ENCODE measurements at places on chromosomes 13 and 19.

- DNase-seq, result no peak
Observed at GRCh38 chr13:26749285-26749684, 11.3 kb downstream of the GPR12 start.

DNA sequence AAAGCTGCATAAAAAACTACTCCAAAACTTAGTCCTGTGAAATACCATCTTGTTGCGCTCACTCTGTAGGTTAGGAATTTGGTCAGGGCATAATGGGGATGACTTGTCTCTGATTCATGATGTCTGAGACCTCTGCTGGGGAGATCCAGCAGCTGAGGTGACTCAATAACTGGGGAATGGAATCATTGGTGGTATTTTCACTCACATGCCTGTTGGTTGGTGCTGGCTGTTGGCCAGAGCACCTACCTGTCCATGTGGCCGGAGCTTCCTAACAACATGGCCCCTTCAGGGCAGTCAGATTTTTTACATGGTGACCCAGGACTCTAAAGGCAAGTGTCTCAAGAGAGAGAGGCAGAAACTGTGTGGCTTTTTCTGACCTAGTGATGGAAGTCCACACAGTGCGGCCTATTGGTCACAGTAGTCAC, 7.4 kb upstream of the ESD start:
- peak; percentile 30 for DNase-seq

DNA sequence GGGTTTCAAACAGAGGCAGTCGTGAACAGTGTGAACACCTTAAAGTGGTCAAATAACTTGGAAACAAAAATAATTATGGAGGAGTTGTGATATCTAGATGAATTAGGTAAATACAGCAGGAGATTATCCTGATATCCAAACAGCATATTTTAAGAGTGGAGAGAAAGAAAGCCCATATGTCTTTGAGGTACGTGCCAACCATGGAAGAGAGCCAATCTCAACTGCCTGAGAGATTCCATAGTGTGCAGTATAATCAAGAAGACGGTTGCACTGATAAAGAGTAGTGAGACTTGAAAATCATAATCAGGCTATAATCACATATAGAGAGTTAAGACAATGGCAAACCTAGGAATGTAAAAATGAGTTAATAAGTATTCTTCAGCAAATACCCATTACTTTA, 472.8 kb upstream of the SLITRK5 start:
- DNase-seq, result no peak

DNA sequence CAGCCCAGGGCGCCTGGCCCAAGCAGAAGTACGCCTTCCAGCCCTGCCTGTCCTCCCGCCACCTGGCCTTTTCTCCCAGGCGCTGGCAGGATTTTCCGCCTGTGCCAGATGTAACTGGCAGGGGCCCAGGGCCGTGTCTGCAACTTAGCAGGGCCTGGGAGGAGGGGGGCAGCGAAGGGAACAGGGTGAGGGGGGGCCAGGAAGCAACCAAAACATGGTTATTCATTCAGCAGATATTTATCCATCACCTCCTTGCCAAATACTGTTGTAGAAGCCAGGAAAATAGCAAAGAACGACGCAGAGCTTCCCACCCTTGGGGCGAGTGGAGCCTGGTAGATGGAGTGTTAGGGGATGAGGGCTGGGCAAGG, 5.6 kb downstream of the TLE6 start:
- DNase-seq, result no peak

- DNase-seq, result peak; percentile 65
Observed at GRCh38 chr19:1259206-1259875, 9.8 kb upstream of the CIRBP start.

GRCh38 chr19:7706188-7706954, 4.4 kb upstream of the FCER2 start:
- no peak for DNase-seq

- DNase-seq, result no peak
Observed at GRCh38 chr13:79533781-79534400, 52.9 kb downstream of the NDFIP2 start.

DNA sequence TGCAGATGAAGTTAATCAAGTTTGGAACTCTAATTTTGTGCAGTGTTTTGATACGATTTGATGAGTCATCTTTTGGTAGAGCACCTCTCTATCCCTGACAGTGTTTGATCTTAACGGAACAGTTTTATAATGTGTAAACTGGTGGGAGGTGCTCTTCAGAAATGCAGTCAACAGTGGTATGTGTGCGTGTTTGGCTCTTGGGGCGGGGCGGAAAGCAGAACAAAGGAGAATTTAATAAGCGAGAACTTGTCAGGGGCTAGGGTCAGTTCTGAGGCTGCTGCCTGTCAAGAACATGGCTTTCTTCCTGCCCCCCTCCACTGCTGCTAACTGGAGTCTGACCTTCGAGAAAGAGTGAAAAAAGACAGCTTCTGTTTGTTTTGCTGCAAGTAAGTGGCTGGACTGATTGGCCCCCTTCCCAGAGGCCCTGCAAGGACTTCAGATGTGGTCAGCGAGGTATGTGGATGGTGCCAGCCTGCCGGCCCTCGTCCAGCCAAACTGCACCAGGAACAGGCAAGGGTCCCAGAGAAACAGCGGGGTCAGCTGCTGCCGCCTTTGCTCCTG, 40.8 kb downstream of the BBC3 start:
- DNase-seq, result peak; percentile 82

- DNase-seq, result no peak
Observed at GRCh38 chr13:50645092-50645491, 198.4 kb downstream of the DLEU7 start.

DNA sequence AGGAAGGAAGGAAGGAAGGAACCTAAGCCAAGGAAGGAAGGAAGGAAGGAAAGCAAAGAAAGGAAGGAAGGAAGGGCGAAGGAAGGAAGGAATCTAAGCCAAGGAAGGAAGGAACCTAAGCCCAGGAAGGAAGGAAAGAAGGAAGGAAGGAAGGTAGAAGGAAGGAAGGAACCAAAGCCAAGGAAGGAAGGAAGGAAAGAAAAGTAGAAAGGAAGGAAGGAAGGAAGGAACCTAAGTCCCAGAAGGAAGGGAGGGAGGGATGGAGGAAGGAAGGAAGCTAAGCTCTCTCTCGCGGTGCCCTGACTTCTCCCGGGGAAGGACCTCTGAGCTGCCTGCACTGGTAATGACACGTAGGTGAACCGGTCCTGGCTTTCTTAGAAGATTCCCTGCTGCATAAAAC, 1.3 kb upstream of the RUBCNL start:
- DNase-seq, result no peak

DNA sequence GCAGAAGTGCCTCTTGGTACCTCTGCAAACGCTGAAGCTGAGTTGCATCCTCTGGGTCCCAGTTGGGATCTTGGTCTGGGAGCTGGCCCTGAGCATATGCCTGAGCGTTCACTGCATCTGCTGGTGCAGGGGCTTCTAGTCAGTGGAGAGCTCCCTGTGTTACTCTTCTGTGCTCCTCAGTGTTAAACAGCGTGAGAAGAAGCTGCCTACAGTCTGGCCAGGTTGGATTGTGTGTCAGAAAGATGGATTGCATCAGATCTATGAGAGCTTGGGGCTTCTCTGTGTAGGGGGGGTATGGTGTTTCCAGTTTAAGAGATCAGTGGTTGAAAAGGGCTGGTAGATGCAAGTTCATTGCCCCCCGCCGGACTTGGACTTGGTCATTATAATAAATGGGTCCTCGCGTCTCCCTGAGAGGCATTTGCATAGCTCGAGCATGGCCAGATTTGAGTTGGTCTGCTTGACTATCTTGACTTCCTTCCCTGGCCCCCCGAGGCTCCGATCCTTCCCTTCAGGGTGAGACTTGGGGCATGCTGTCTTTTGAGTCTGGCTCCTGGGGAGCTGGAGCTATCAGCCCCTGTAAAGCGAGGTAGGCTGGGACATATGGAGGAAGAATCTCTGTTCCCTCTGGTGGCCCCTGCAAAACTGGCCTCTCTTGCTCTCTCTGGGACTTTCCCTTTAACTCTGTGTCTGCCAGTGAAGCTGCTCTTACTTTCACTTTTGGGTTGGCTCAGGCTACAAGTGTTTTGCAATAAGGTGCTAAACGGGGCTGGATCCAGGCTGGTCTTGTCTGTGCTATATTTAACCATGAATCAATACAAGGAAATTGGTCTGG, 52.9 kb downstream of the OR10H4 start:
- peak; percentile 22 for DNase-seq

DNA sequence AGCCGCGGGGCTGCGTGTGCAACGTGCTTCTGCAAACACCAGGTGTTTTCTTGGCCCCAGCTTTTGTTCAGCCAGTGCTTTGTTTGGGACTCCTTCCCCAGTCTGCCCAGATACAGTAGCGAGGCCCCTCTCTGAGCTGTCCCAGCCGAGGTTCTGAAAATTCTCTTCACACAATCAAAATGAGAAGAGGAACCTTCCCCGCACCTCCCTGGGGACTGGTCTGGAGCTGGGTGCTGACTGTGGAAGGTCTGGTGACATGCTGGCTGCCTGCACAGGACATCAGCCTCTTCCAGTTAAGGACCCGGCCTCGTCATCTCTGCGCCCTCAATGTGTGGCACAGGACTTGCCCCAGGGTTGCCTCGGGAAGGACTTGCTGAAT, 4.2 kb downstream of the ATP4A start:
- DNase-seq, result no peak

DNA sequence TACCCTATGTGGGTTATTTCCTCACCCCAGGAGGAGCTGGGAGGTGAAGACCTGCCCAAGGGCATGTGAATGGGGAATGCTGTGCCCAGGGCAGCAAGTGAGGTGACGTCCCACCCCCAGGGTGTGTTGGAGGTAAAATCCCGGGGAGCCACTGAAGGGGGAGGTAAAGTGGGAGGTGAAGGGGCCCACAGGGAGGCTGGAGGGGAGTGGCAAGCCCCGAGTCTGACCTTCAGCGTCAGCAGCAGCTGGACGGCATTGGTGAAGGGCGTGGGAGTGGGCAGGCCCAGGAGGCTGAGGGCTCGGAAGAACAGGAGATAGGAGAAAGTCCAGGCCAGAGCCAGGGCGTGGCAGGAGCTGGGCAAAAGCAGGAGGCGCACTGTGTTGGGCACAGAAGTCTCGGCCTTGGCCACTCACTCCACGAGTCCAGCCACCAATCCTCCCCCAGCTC, 2.4 kb downstream of the MBOAT7 start:
- no peak for DNase-seq

DNA sequence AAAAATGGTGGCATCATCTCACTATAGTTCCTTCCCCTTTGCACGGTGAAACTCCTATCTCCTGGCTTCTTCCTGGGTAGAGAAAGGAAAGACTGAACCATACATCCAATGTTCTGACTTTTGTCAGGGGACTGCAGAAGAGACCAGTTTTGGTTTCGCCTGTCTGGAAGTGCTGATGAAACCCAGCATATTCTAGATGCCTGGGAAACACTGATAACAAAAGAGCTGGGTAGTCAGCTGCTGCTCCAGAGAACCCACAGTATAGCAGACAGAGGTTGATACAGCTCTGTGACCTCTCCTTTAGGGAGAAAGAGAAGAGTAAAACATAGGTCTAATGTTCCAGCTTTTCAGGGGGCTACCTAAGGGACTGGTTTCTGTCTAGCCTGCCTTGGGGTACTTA, 695.3 kb downstream of the DIAPH3 start:
- DNase-seq, result no peak

- no peak for DNase-seq
Observed at GRCh38 chr13:66618702-66619101, 611.4 kb downstream of the PCDH9 start.

GRCh38 chr13:105773863-105774538, 761.5 kb downstream of the EFNB2 start:
- DNase-seq, result peak; percentile 64

DNA sequence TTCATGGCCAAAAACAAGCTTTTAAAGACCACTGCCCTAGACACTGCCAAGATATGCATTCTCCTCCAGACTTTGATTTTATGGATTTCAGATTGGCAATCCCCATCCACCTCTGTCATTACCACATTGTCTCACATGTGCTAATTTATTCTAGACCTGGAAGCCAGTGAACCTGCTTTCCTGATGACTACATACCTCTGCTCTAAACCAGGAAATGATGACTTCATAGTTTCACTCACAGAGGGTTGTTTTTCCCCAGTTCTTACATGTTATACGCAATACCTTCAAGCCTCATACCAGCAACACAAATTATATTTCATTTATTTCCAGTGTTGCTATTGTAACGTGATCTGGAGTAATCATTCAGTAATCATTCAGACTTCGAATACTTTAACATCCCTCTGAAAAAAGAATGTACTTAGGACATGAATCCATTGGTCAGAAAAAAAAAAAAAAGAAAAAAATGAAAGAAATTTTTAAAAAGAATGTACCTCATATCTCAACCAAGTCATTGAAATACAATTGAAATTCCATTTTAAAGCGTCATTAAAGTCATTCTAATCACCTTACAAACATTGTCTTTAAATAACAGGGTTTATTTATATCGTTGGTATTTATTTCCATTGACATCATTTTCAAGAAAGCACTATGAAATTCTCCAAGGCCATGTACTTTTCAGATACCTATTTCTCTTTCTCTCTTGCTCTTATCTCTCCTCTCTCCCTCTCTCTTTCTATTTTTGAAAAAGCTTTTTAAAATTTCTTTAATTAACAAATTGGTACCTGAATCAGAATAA, 33.4 kb upstream of the KLF5 start:
- DNase-seq, result no peak

GRCh38 chr13:85661675-85662074, 137.5 kb downstream of the SLITRK6 start:
- no peak for DNase-seq

GRCh38 chr13:96728463-96728862, 265.8 kb downstream of the OXGR1 start:
- no peak for DNase-seq

DNA sequence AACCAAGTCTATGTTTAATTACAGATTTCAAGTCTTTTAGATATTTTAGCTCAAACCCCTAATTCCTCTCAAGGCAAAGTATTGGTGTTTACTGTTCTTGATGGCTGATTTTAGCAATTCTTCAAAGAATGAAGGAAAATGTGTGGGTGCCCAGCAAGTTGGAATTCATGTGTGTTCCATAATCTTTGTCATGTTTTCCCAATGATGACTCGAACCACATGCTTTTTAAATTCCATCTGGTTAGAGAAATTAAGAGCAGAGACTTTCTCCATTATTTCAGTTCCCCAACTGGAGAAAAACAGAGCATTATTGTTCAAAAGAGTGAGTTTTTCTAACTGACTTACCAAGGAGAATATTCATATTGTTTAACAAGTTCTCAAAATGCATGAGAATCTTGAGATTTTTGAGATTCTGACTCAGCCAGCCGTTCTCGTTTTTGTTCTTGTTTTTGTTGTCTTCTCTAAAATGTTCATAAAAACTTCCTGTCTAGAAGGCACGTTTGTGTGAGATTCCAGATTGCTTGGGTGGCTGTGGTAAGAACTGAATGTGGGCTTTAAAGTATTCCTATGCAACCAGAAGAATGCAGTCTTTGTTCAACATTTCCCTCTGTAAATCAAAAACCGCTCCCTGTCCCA, 404.7 kb downstream of the IRS2 start:
- DNase-seq, result no peak

- DNase-seq, result no peak
Observed at GRCh38 chr13:91328726-91329125, 18.8 kb upstream of the MIR17HG start.

DNA sequence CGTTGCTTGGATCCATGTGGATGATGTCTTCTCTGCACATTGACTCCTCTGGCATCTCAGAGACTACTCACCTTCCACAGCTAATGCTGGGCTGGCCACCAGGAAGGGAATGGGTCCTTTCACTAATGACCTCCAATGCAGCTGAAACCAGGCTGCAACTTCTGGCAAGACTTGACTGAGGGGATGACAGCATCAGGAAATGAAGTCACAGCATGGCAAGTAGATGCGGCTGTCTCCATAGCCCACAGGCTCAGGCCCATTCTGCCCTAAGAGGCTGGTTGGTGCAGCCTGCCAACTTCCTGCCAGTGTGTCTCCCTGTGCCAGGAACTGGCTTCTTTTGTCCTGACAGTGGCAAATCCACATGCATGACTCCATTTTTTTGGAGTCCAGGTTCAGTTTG, 467.3 kb downstream of the TSHZ3 start:
- no peak for DNase-seq

- no peak for DNase-seq
Observed at GRCh38 chr13:34076319-34076718, 258.4 kb downstream of the RFC3 start.
